ENCODE measurements at places on chromosomes 4 and X. TPM values are rescaled to one million over a fixed set of nuclear protein-coding genes. Genes with fewer than 3 reads are reported as not detected.

GRCh38 chrX:121356850-121357171 is 309.4 kb downstream of the GLUD2 start:
- no peak for DNase-seq

DNA sequence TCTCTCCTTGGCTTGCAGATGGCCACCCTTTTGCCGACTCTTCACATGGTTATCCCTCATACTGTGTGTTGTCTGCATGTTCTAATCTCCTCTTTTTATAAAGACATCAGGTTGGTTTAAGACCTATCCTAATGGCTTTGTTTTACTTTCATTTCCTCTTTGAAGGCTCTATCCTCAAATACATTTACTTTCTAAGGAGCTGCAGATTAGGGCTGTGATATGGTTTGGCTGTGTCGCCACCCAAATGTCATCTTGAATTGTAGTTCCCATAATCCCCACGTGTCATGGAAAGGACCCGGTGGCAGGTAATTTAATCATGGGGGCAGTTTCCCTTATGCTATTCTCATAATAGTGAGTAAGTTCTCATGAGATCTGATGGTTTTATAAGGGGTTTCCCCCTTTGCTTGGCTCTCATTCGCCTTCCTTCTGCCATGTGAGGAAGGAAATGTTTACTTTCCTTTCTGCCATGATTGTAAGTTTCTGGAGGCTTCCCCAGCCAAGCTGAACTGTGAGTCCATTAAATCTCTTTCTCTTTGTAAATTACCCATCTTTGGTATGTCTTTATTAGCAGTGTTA is 204.5 kb downstream of the RELL1 start:
- peak; percentile 32 for DNase-seq

DNA sequence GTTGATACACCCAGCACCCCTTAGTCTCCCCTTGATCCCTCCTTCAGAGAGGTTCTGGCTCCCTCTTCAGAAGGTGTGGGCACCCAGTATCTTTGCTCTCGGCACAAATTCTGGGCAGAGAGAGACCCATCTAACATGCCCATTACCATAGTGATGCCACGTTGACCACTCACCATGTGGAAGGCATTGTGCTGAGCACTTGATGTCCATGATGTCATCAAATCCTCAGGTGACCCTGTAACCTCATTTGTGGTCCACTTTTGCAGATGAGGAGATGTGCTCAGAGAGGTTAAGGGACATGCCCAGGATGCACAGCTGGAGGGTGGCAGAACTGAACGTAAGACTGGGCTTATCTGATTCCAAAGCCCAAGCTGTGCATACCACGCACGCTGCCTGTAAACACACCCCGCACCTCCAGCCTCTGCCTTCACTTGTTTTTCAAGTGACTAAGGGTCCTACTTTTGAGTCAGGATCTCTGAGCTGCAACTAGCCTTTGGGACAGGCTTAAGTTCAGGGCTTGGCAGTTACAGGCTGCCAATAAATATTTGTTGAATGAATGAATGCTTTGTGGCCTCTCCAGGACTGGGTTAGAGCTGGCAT is 55.2 kb downstream of the HTRA3 start:
- no peak for DNase-seq

Gene WAS
- polyA plus RNA-seq = 6.3 TPM

- no peak for DNase-seq
Observed at GRCh38 chr4:24877868-24878635, 34.8 kb downstream of the CCDC149 start.

GRCh38 chr4:55008166-55009056 is 117.0 kb downstream of the KDR start:
- no peak for DNase-seq

DNA sequence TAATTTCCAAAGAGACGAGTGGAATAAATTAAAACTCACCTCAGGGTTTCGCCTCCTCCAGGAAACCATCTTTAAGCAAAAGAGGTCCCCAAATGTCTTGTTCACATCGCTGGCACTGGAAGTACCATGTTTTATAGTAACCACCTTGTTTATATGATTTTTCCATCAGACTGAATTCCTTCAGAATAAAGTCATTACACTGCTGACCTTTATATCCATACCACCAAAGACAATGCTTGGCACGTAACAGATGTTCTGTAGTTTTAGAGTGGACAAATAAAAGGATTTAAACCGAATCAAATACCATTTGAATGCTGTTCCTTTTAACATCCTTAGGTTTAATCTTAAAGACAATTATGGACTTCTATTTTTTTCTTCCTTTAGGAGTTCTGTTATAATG is 4.7 kb downstream of the NUDT6 start:
- DNase-seq = no peak

Gene UGT2B7
- polyA plus RNA-seq = 34.4 TPM

GRCh38 chr4:61231421-61231820 is 31.3 kb downstream of the ADGRL3 start:
- DNase-seq = no peak

Gene VCX2
- polyA plus RNA-seq = not detected

Gene CT45A2
- not detected for polyA plus RNA-seq

Gene TMEM47
- polyA plus RNA-seq = 8.9 TPM

GRCh38 chr4:69060651-69061308 is 35.5 kb upstream of the UGT2B7 start:
- DNase-seq = no peak

DNA sequence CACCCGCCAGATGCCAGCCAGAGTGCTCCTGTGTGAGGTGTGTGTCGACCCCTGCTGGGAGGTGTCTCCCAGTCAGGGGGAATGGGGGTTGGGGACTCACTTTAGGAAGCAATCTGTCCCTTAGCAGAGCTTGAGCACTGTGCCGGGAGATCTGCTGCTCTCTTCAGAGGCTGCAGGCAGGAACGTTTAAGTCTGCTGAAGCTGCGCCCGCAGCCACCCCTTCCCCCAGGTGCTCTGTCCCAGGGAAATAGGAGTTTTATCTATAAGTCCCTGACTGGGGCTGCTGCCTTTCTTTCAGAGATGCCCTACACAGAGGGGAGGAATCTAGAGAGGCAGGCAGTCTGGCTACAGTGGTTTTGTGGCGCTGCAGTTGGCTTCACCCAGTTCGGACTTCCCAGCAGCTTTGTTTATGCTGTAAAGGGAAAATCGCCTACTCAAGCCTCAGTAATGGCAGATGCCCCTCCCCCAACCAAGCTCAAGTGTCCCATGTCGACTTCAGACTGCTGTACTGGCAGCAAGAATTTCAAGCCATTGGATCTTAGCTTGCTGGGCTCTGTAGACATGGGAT is 80.8 kb downstream of the CCSER1 start:
- no peak for DNase-seq

Gene ZFP92
- polyA plus RNA-seq = 5.0 TPM

GRCh38 chr4:11341337-11342043 is 87.2 kb downstream of the HS3ST1 start:
- DNase-seq = no peak

DNA sequence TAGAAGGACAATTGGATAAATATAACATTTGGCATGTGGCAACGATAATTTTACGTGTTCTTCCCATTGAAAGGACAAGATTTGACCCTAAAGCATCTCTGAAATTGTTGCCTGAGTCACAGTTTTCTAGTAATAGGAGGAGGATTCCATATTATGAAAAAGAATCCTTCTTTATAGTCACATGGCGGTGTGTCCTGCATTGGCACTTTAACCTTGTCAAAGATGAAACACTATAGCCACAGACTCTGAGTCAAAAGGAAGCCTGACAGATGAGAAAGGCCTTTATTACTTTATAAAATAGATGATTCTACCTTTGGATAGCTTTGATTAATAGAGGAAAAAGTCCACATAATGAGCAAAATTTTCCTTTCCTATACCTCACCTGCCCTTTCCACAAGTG is 11.5 kb downstream of the LNX1 start:
- no peak for DNase-seq

GRCh38 chr4:117455088-117455487 is 369.7 kb upstream of the TRAM1L1 start:
- no peak for DNase-seq

DNA sequence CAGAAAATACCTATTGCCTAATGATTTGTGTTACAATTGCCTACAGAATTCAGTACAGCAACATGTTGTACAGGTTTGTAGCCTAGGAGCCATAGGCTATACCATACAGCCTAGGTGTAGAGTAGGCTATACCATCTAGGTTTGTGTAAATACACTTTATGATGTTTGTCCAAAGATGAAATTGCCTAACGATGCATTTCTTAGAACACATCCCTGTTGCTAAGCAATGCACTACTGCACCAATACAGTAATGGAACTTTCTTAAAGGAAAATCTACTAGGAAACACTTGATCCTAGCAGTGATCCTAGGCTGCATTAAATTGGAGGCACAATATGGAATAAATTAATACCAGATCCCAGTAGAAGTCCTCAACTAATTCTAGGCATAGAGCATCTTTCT is 18.3 kb downstream of the NOA1 start:
- peak; percentile 19 for DNase-seq

DNA sequence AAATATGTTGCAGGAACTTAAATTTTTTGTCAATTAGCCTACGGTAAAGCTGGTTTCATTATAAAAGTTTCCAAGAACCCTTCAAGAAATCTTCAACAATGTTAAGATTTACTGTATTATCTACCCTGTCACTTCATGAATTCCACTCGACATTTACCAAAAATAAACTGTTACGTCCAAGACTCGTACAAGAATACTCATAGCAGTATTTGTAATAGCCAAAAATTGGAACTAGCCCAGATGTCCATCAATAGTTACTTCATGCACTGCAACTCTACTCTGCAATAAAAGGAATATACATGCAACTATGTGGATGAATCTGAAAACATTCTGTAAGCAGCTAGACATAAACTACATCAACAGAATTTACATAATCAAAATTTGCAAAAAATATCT is 13.4 kb downstream of the RBMX start:
- no peak for DNase-seq

DNA sequence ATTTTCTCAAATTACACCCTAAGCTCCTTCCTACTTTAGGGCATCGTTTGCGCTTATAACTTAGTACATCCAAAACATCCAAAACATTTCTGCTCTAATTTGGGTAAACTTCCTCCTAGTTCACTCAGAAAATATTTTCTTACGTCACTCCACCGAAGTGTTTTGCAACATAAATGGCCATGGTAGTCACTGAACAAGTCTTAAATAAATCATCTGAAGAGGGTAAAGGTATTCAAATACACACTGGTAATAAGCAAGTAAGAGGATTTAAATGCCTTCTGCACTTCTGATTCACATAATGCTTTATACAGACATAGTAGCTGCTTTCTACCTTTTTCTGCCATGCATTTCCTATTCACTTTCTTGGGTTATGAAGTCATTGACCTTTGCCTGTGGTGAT is 991.9 kb downstream of the NLGN4X start:
- no peak for DNase-seq

Gene TNIP2
- 28.5 TPM for polyA plus RNA-seq

Gene COL4A6
- 6.8 TPM for polyA plus RNA-seq

DNA sequence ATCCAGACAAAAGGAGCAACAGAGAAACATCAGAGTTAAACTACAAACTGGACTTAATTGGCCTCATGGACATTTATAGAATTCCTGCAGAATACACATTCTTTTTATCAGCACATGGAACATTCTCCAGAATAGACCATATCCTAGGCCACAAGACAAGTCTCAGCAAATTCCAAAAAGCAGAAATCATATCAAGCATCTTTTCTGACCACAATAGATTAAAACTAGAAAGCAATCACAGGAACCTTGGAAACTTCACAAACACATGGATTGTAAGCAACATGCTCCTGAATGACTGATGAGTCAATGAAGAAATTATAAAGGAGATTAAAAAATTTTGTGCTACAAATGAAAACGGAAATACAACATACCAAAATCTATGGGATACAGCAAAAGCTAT is 526.7 kb downstream of the PCDH7 start:
- no peak for DNase-seq

GRCh38 chr4:85152480-85152879 is 186.0 kb upstream of the WDFY3 start:
- no peak for DNase-seq

DNA sequence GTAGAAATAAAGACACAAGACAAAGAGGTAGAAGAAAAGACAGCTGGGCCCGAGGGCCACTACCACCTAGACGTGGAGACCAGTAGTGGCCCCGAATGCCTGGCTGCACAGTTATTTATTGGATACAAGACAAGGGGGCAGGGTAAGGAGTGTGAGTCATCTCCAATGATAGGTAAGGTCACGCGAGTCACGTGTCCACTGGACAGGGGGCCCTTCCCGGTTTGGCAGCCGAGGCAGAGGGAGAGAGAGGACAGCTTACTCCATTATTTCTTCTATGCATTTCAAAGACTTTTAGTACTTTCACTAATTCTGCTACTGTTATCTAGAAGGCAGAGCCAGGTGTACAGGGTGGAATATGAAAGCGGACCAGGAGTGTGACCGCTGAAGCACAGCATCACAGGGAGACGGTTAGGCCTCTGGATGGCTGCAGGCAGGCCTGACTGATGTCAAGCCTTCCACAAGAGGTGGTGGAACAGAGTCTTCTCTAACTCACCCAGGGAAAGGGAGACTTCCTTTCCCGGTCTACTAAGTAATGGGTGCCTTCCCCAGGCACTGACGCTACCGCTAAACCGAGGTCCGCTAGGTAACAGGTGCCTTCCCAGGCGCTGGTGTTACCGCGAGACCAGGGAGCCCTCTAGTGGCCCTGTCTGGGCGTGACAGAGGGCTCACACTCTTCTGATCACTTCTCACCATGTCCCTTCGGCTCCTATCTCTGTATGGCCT is 44.9 kb downstream of the ZBTB49 start:
- DNase-seq = peak; percentile 35

Gene GPC3
- polyA plus RNA-seq = 75.8 TPM

- no peak for DNase-seq
Observed at GRCh38 chr4:158835226-158836001, 66.6 kb downstream of the FNIP2 start.

GRCh38 chr4:141099326-141099725 is 33.9 kb downstream of the RNF150 start:
- no peak for DNase-seq

DNA sequence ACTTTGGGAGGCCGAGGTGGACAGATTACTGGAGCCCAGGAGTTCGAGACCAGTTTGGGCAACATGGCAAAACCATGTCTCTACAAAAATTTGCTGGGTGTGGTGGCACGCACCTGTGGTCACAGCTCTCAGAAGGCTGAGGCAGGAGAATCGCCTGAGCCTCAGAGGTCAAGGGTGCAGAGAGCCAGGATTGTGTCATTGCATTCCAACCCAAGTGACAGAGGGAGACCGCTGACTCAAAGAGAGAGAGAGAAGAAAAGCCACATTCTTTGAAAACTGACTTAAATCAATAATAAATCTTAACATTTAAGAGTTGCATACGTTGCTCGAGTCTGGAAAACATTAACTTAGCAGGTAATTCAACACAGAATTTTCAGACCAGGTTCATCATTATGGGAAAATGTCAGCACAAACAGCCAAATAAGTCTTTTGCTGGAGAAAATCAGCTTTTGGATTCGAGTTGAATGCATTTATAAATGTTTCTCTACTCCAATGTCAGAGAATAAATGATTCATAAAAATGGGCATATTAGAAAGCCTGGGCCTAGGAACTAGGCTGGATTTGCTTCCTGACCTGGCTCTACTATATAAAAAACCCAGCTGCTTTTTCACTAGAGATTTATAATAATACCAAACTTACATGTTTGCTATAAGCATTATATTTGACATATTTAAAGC is 68.3 kb upstream of the RBPJ start:
- DNase-seq = peak; percentile 37

- DNase-seq = no peak
Observed at GRCh38 chr4:74947798-74948197, 14.9 kb downstream of the PARM1 start.

- no peak for DNase-seq
Observed at GRCh38 chr4:6541789-6542188, 33.2 kb upstream of the MAN2B2 start.

All from large intestine (tissue), 12 donors.